Neural crest cell (in vitro differentiated cells): ENCODE measurements at places on chromosomes 6 and 20. TPM values are rescaled to one million over a fixed set of nuclear protein-coding genes. Genes with fewer than 3 reads are reported as not detected.

DNA sequence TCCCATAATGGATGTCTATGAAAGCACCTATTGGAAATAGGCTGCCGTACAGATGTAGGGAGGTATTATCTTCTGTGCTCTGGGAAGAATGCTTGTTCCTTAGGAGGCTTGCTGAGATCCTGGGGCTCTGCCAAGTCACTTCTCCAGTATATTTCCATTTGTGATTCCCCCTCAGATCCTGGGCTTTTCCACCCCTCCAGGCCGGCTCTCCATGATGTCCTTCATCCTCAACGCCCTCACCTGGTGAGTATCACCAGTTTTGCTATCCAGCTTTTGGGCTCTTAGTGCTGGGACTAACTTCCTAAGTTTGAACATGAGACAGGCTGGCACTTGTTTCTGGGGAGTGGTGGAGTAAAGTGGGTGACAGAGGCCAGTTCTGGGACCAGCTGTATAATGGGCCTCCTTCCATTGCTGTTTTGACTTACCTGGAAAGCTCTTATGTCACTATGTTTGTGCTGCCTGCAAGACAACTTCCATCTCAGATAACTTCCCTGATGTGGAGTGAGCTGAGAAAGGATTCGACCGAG is 2.6 kb downstream of the SYS1 start:
- no peak for DNase-seq

Gene PACSIN1
- total RNA-seq, result 0.30 and 0.44 TPM in 2 replicates

GRCh38 chr20:58695084-58695722 is 2.6 kb downstream of the NPEPL1 start:
- DNase-seq, result no peak

Gene TFAP2C
- total RNA-seq, result 4.0 and 4.9 TPM in 2 replicates

Gene SEMG1
- not detected in 2 replicates for total RNA-seq

Gene SLC2A10
- total RNA-seq, result 11.3 and 12.7 TPM in 2 replicates

Gene TSHZ2
- 6.4 and 8.5 TPM in 2 replicates for total RNA-seq

DNA sequence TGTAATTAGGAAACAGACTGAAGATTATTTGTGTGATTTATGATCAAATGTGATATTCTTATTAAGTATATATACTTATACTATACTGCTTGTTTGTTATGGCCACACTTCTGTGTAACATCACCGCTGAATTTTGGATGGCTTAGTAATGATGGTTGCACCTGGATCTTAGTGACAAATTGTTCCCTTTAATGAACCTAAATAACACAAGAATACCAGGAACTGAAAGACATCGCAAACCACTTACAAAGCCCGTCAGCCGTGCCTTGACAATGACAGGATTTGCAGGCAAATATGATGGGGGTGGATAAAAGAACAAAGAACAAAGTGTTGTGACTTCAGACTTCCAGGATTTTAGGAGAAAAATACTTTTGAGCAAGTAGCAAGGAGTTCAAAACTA is 67.1 kb downstream of the LAMP5 start:
- DNase-seq, result no peak

- DNase-seq, result no peak
These were observed 19.8 kb upstream of the LMBRD1 start for GRCh38 chr6:69816569-69816968.

Gene WFDC12
- total RNA-seq, result not detected in 2 replicates

DNA sequence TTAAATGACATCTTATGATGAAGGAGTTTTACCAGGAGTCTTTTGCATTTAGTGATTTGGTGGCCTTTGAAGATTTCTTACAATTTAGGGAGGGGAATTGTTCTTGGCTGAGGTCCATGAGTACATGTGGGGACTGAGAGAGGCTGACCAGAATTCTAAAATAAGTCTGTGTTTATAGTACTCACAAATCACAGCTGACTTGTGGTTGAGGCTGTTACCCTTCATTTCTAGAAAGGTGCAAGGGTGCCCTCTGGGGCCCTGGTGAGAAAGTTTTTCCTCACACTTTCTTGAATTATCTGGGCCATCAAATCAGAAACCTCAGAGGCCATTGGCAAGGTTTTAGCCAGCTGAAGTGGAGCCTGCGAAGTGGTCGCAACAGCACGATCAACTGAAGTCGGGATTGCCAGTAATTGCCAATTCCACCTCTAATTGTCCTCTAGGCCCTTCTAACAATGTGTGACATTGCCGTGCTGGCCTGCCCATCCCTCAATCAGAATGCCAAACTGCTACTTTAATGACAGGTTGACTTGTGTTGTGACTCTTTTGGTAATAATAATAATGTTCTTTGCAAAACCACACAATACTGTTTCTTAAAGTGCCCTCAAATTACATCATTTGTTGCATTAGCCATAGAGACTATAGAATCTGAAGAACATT is 221.6 kb downstream of the OGFRL1 start:
- no peak for DNase-seq

- DNase-seq, result no peak
These were observed 312.4 kb downstream of the PHF3 start for GRCh38 chr6:63947792-63948529.

Gene PI16
- not detected in 2 replicates for total RNA-seq

Gene CEBPB
- 7.6 and 7.8 TPM in 2 replicates for total RNA-seq

DNA sequence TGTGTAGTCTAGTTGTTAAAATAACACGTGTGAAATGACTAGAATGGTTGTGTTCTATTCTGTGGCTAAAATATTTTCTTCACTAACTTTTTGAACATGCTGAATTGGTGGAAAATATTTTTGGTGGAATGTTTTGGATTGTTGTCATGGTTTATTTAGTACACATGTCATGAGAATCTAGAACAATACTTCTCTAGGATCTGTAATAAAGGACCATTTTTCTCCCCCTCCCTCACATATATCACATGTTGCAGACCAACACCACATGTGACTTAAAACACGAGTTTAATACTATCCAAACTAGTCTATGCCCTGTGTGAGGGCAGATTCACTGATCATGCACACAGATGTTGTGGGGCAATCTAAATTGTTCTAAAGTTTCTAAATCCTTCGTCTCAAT is 29.2 kb downstream of the FIG4 start:
- DNase-seq, result no peak

Gene C6orf163
- 3.5 and 4.5 TPM in 2 replicates for total RNA-seq

DNA sequence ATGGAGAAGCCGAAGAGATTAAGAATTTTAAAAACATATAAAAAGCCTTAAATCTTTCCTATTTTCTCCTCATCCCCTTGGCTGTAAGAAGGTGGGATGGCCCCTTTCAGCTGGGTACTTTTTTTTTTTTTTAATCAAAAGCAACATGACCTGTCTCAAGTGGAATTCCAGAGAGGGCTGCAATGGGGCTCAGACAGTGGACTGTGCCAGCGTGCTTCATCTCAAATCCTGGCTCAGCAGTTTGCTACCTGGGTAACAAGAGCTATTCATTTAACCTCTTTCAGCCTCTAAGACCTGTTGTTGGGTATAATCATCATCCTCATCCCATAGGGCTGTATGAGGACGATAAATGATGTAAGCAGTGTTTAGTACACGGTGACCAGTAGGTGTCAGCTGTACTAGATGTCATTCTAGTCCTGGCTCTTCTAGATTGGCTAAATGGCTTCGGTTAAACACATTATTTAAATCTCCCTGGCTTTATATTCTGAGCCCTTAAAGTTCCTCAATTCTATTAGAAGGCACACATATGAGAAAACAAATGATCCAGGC is 6.9 kb upstream of the PPP1R3G start:
- DNase-seq, result no peak

DNA sequence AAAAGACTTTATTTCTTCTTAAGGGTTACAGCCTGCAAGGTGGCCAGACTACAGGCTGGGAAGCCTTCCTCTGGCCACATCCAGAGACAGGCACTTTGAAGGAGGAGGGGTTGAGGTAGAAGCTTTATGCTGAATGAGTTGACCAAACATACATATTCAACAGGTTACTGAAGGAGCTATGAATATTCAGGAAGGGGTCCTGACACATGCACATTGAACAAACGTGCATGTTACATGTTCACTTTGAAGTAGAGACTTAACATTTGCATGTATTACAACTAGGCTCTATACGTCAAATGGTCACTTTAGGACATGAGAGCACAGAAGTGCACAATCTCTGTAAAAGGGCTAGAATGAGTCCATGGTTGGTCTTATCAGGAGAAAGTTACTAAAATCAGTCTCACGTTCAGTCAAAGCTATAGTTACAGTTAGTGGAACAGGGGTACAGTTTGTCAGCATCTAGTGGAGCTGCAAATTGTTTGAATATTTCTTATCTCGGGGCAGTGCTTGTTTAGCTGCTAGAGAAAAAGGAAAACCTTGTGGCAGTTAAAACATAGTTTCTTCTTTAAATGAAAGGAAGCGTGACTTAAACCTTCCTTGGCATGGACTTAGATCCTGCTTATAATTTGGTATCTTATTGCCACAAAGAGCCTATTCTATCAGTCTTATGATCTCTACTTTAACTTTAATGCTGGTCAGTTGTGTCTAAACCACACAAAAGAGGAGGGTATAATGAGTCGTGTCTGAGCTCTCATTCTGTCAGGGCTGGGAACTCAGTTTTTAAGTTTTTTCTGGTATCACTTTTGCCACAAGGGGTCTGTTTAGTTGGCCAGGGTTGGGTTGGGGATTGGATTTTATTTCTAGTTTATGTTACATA is 4.6 kb upstream of the ZSCAN9 start:
- DNase-seq, result no peak

Gene GABRR1
- total RNA-seq, result 0.12 TPM in 1 of 2 replicates, not detected in the other

DNA sequence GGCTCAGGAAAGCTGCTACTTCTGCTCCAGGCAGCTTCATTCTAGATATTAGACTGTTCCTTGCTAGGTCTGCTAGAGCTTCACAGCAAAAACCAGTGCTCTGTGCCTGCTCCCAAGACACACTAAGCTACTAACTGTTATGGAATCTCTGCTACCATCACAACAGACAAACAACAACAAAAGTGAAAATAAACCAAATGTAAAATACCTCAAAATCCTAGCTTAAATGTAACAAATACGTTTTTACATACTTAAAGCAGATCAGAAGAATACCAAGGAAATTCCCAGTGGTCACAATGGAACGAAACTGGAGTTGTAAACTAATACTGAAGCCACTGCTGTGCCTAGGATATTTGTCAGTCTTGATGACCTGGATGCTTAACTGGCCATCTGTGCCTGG is 84.6 kb upstream of the EZR start:
- DNase-seq, result no peak

DNA sequence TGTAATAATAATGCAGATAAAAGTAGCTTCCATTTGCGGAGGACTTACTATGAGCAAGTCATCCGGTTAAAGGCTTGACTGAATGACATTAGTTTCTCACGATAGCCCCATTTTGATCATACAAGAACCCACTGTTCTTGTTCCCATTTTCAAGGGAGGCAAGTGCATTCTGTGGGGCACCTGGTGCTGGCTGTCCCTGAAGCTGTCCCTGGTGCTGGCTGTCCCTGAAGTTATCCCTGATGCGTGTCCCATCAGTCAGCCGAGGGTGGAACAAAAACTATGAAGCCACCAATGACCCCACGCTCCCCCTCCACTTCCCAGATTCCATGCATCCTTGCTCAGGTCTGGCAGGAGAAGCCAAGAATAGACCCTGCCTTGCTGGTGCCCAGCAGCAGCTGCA is 95.3 kb downstream of the EDN3 start:
- DNase-seq, result no peak

DNA sequence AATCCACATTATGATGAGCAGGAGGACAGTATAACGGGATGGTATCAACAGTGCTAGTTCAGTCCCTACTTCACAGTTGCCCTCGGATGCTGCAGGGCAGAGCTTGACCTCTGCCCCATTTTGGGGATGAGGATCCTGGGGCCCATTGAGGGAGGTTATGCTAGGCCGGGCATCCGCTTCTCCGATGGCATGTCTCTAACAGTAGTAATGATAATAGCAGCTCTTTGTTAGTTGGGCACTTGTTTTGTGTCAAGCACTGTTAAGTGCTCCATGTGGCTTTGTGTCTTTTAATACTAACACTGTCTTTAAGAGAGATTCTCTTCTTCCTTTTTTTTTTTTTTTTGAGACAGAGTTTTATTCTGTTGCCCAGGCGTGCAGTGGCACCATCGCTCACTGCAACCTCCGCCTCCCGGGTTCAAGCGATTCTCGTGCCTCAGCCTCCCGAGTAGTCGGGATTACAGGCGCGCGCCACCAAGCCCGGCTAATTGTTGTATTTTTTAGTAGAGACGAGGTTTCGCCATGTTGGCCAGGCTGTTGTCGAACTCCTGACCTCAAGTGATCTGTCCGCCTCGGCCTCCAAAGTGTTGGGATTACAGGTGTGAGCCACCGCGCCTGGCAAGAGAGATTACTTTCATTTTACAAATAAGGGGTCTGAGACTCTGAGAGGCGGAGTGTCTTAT is 1.1 kb downstream of the MAPRE1 start:
- DNase-seq, result no peak

DNA sequence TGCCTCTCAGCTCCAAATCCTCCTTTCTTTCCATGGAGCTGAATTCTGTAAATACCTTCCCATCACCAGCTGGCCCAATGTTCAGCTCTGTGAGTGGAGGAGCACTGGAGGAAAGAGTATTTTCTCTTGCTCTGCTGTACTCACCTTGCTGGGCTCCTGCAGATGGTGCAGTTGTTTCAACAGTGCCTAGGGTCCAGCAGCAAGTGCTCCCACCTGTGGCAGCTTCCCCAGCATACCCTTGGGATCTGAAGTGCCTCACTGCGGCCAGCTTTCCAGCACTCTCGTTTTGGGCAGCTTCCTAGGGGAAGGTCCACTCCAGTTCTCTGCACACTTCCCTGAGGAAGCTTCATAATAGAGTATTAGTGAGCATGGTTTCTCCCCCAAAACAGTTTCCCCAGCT is 170.9 kb downstream of the ARHGAP18 start:
- DNase-seq, result no peak

GRCh38 chr20:30506100-30506499 is 751.4 kb upstream of the DEFB115 start:
- DNase-seq, result no peak

Gene STMND1
- not detected in 2 replicates for total RNA-seq

Gene PRIM2
- total RNA-seq, result 35.6 and 36.2 TPM in 2 replicates

DNA sequence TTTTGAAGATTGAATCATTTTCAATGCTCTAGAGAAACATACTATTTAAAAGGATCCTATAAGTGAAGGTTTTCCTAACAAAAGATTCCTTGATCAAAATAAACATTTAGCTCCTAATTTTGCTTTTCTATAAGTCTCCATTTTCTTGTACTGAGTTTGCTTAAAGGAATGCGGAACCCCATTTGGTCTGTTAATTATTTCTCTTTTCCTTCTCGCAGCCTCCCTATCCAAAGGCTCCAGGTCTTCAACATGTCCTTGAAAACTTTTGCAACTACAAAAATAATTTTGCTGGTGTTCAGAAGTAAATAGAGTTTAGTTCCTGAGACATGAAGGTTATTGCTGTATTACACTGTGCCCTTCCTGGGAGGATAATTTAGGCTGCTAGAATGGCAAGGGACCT is 8.3 kb upstream of the NPEPL1 start:
- no peak for DNase-seq
